ENCODE measurements at places on chromosomes 7 and 10.

DNA sequence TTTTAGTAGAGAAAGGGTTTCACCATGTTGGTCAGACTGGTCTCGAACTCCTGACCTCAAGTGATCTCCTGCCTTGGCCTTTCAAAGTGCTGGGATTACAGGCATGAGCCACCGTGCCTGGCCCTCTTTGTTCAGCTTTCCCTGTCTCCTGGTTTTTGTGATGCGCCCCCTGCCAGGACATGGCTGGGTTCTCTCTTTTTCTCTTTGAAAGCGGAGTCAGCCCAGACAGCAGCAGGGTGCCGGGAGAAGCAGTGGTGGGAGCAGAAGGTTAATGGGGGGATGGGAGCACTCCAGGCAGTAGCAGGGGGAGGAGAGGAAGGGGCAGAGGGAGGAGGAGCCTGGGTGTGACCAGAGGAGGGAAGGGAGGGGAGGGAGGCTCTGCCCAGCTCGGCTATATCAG lies 1.8 kb downstream of the MUC3A start:
- no peak for DNase-seq

DNA sequence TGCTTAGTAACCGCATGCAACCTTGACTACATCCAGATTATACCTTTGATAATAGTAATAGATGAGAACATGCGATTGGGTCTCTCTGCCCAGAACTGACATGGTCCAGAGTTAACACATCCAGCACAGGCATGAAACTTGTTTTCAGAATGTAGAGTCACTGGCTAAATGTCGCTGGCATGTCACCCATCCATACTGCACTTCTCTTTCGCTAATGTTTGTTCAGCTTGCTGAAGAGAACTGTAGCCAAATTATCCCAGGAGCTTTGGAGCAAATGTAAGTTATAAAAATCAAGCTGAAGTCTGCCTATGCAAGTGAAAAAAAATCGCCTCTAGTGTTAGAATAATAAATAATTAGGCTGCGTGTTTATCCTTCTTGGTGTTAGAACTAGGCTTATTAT lies 98.2 kb downstream of the PRTFDC1 start:
- DNase-seq: no peak

GRCh38 chr10:101672536-101672935 lies 22.4 kb downstream of the FBXW4 start:
- no peak for DNase-seq

DNA sequence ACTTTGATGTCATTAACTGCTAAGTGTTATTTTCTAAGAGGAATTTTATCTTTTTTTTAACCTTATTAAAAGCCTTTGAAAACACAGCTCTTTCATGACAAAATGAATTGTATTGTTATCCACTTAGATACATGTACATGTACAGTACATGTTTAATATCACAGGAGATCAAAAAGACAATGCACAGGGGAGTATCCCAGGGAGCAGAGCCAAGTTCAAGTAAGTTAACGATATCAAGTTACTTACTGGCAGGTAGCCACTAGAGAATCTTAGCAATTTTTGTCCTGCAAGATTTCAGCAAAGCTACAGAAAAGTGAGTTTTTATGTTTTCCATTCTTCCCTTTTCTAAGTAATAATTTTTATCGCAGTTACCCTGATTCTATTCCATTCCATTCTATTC lies 33.9 kb upstream of the ARL4A start:
- DNase-seq: no peak

GRCh38 chr7:103387242-103387641 lies 39.8 kb downstream of the PSMC2 start:
- DNase-seq: no peak

DNA sequence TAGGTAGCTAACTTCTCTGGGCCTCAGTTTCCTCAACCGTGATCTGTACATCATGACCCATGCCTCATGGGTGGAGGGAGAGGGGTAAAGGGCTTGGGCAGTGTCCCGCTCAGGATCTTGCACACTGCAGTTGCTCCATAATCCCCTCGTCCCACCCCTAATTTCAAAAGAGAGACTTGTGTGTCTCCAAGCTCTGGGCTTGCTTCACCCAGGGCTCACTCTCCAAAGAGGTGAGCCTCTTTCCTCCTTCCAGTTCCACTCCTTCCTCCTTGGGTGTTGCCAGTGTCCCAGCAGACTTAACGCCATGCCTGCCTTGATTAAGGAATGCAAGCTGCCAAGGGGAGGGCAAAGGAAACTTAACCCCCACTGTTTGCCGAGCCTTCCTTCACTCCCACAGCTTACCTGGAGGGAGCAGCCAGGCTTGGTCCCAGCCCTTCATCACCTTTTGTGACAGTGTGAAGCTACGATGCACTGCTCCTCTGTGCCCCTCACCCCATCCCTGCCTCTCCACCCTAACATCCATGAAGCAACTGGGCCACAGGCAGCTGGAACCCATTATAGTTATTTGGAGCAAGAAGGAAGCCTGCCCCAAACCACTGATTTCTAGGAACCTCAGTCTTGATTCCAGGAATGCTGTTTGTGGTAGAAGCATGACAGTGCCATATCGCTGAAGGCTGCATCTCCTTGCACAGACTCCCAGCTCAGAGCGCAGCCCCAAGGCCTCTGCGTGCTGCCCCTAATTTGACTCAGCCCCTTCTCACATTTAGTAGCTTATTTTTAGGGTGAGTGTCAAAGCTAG lies 363.3 kb downstream of the TNS3 start:
- DNase-seq: no peak

DNA sequence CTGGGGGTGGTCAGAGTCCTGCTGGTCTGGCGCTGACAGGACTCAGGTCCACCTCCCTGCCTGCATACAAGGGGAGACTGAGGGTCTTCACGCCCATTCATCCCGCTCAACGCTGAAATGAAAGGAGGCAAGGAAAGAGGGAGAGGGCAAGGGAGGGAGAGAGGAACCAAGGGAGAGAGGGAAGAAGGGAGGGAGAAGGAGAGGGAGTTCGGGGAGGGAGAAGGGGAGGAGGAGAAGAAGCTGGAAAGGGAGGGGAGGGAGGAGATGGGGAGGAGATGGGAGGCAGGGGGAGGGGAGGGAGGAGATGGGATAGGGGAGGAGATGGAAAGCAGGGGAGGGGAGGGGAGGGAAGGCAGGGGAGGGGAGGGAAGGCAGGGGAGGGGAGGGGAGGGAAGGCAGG lies 69.4 kb upstream of the INPP5A start:
- DNase-seq: no peak

GRCh38 chr7:141679014-141679413 lies 23.0 kb downstream of the DENND11 start:
- DNase-seq: no peak

DNA sequence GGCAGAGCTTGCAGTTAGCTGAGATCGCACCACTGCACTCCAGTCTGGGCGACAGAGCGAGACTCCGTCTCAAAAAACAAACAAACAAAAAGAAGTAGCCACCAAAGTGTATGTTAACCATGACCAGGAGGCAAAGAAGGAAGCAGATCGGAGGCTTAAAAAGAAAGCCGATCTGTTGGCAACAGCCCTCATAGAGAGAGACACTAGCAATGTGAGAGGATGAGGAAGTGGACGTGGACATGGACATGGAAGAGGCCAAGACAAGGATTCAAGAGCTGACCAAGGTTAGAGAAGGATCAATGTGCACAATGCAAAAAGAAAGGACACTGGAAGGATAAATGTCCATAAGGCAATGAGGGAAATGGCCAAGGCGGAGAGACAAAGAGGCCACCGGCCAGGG lies 14.9 kb upstream of the ADCK2 start:
- no peak for DNase-seq

- no peak for DNase-seq
Measured at GRCh38 chr10:92901819-92902251, 53.5 kb downstream of the EXOC6 start.

- no peak for DNase-seq
Measured at GRCh38 chr7:139698844-139699243, 79.0 kb downstream of the HIPK2 start.

DNA sequence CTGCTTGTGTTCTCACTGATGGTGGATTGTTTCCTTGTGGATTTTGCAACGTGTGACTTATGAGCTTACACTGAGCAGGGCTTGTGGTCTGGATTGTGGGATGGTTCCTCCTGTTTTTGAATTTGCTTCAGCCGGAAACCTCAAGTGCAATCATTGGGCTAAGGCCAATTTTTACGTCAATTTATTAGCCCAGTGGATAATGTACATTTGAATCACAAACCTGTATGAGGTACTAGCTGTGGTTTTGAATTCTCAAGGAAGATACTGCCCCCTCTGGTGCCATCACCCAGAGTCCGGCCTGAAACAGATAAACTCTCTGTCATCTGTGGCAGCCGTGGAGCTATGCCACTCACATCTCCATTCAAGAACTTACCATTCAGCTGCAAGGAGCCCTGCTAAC lies 7.3 kb upstream of the ZNF777 start:
- DNase-seq: no peak

- DNase-seq: no peak
Measured at GRCh38 chr10:60175441-60175971, 214.2 kb downstream of the ANK3 start.

DNA sequence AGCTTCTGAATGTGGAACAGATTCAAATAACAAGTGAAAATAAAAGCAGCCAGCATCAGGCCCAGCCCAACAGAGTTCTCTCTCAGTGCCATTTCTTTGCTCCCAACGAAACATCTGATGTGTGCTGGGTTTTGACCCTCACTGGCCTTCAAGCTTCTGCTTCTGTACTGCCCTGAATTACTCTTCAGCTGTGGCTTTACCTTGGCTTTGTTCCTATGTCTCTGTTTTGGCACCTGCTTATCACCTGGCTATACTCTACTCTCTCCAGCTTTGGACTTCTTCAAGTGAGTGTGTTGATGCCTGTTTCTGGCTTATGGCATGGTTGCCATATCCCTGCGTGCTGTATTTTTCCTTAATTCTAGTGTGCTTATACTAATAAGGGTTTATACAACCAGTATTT lies 768.3 kb downstream of the SORCS1 start:
- DNase-seq: no peak

GRCh38 chr7:29955075-29955792 lies 34.4 kb downstream of the SCRN1 start:
- DNase-seq: no peak

DNA sequence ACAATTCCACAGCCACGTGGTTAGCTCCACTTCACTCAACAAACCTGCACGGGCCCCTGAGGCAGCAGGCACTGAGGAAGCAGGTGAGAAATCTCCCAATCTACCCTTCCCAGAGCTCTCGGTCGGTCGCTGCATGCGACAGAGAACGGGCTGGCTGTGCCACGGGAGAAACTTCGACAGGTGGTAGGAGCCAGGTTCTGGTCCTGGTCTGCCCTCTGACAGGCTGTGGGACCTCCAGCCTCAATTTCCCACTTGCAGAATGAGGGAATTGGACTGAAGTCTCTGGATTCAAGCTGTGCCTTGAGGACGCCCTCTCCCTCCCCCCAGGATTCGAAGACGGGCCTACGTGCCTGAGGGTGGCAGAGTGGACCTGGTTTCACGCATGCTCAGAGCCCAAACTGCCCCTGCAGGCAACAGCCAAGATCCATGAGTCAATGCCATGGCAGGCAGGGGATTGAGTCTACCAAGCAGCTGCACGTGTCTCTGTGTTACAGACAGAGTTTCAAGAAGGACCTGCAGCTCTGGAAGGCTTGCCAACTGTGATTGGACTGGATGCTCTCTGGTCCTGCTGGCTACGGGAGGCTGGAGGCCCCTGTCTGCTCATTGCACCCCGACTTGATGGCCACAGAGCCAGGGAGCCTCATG lies 215.0 kb downstream of the USP6NL start:
- DNase-seq: peak; percentile 37

All from suprapubic skin (tissue), 4 donors.